Stimulated activated CD8-positive, alpha-beta memory T cell treated with anti-CD3 and anti-CD28 coated beads, Interleukin-7, amount 100 ng/mL, for 4 hours (primary cell): ENCODE measurements at places on chromosomes 4 and X.

DNA sequence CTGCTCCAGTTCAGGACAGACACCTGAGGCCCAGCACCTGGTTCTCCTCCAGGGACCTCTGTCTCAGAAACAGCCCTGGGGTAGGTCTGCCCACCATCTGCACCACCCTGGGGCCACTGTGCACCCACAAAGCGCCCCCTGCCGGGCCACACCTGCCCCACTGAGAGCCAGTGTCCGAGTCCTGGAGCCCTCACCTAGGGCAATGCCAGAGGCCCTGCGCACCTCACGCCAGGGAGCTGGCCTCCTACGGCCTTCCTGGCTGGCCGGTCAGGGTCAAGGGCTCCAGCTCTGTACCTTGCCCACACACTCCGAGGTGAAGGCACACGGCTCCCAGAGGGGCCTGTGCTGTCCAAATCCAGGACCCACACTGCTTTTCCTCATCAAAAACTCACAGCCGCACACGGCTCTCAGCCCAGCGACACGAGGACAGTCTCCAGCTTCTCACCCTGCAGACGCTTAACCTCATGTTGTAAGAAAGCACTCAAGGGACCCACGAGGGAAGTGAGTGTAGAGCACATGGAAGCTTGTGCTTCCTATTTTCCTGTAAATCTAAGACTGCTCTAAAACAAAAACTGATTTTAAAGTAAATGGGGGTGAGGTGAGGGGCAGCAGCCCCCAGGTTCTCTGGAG is 5.4 kb downstream of the CTBP1 start:
- no peak for DNase-seq

DNA sequence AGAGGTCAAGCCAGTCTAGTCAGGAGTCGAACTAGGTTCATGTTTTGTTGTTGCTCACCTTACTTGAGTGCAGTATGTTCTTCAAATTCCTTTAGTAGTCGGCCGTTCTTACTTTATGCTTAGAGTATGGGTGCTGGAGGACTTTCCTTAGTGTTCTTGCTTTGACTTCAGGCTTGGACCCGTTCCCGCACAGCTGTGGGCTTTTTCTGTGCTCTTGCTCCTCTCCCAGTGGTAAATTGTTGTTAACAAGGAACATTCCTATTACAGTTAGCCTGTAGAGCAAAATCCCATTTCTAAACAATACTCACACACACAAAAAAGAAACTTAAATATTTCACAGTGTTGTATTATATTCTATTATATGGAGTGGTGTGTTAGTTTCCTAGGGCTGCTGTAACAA is 113.5 kb downstream of the RAP1GDS1 start:
- DNase-seq = no peak

GRCh38 chr4:186297013-186297645 is 31.1 kb downstream of the F11 start:
- DNase-seq = no peak

DNA sequence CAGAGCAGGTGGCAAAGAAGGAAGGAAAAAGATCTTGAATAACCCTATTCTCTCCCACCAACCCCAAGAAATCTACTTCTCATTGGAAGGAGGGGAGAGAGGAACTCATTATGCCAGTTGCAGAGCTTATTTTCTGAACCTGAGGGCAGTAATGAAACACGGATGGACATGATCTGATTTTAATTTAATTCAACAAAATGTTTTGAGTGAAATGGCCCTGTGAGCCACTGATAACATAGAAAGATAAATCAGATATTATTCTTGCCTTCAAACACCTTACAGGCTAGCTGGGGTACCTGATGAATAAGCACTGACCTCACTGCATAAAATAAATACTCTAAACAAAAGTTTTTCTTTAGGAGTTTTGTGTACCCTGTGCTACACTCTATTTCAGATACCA is 30.3 kb downstream of the DAPP1 start:
- no peak for DNase-seq

DNA sequence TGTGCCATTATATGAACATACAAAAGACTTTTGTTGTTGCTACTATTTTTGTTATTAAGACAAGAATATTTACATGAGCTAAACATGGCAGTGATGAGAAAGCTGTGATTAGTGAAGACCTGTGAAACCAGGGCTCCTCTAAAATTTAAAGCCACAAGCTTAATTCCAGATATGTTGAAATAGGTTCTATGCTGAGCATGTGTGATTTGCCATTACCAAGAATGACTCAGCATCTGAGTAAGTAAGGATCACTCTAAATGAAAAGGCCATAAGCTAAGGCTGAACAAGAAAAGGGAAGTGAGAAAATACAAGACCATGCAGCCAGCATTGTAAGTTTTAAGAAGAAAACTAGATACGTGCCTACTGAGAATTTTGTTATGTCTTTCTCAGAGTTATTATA is 75.9 kb upstream of the CAMK2D start:
- no peak for DNase-seq

DNA sequence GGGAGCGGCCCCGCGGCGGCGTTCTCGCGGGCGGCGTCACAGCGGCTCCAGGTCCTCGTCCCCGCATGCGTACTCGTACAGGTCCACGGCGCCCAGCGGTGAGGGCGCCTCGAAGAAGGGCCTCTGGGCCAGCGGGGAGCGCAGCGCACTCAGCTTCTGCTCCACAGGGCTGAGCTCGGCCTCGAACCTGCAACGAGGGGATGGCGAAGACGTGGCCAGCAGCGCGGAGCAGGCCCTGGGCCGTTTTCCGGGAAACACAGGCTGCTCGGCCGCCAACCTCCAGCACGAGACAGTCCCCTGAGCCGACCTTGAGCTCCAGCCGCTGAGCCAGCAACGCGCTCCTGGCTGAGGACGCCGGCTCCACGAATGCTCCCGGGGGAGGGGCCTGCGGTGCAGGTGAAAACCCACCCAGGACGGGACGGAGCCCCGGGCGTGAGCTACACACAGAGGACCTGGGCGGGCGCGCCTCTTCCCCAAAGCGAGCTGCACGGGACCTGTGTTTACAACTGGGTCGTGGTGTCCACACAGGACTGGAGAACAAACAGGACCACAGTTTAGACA is 15.8 kb upstream of the GTPBP6 start:
- no peak for DNase-seq

- no peak for DNase-seq
These were observed 311.6 kb upstream of the GALNT7 start for GRCh38 chr4:172857026-172857425.

DNA sequence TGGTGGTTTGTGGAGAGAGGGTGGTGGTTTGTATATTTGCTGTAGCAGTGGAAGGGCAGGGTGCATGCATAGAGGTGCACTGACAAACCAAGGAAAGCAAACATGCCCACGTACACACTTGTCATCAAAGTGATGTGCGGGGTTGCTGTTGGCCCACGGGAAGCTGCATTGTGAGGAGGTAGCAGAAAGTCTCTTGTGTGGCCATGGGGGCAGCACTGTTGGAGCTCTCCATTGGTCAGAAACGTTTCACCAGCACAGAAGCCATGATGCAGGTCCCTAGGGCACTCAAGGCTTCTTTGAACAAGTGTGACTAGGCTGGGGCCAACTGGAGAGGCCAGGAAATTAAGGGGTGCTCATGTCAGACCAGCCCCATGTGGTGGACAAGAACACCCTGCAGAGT is 174.8 kb upstream of the KLF8 start:
- DNase-seq = no peak

DNA sequence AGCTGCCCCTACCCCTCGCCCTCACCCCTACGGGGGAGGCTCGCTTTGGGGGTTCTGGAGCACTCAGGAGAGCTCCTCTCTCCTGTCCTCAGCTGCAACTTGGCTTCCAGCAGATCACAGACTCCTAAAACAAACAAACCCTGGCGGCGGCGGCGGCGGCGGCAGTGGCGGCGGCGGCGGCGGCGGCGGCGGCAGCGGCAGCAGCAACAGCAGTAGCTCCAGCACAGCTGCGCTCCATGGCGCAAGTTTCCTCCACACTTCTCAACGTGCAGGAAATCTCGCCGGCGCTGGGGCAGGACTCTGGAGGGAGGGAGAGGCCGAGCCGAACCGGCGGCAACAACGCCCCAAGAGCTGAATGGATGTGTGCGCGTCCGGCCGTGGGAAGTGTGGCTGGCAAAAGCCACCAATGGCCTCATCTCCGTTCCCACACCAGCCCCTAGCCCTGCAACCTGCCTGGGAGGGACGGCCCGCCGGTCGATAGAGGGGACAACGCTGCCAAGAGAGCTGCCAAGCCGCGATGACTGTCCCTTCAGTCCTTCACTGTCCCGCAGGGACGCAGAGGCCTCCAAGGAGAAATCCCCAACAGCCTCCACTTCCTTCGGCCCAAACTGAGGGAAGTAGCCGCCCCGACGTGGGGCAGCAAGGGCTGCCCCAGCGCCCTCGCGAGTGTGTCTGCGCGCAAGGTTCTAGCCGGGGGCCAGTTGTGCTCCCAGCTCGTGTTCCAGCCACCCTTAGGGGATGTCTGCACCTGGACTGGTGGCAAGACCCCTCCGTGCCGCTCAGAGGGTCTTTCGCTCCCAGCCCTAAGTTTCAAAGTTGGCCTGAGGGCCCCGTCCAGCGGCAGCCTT is 775 bp downstream of the SHROOM4 start:
- no peak for DNase-seq

DNA sequence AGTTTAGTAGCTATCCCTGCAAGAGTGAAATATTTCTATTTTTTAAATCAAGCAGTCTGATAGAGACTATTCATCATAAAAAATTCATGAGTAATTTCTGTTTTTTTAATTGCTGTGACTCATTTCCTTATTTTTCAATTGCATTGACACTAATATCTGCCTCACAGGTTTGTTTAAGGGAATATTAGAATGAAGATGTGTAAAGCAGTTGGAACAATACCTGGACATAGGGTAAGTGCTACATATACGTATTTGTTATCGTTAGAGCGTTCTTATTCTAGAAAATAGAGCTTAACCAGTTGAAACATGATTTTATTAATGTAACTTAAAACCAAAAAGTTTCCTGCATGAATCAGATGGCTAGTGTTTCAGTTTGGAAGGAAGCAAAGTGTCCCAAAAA is 2211.3 kb downstream of the PCDH7 start:
- DNase-seq = no peak
